ENCODE measurements at places on chromosomes 11 and 22. TPM values are rescaled to one million over a fixed set of nuclear protein-coding genes. Genes with fewer than 3 reads are reported as not detected.

UBQLNL gene
- total RNA-seq = 0.33 TPM

DNA sequence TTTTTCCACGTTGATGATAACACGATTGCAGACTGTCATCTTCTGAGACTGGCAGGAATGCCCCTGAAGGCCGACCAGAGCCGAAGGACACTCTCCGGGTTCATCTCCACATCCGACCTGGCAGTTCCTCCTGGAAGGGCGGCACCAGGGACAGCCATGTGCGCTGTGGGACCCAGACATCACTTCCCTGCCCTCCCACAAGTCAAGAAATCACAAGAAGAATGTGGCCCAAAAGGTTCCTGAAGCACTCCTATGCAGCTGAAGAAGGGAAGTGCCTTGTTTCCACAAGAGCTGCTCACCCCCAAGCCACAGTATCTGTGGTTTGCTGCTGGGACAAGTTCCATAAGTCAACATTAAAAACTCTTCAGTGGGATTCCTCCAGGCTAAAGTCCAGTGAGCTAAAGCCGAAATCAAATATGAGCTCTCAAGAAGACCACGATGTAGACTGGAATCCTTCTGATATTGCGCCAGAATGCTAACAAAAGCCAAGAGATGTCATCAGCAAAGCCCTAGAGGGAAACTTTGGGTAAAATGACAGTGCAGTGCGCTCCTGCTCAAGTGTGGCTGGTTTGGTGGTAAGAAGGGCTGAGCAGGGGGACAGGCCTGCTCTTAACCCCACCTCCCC lies 21.2 kb downstream of the PACSIN2 start:
- H3K27ac ChIP-seq = 0 out of 2 replicates have a peak overlapping the region, but pooled peaks have one; percentile 29
- H3K4me1 ChIP-seq = peaks cover 49% of the 10 kb centered on the region
- H3K4me3 ChIP-seq = no peak overlapping the region
- DNase-seq = no peak
- peaks cover 9% of the 10 kb centered on the region for H3K36me3 ChIP-seq
- no peaks in the 10 kb centered on the region for H3K27me3 ChIP-seq

USH1C gene
- total RNA-seq = not detected

DNA sequence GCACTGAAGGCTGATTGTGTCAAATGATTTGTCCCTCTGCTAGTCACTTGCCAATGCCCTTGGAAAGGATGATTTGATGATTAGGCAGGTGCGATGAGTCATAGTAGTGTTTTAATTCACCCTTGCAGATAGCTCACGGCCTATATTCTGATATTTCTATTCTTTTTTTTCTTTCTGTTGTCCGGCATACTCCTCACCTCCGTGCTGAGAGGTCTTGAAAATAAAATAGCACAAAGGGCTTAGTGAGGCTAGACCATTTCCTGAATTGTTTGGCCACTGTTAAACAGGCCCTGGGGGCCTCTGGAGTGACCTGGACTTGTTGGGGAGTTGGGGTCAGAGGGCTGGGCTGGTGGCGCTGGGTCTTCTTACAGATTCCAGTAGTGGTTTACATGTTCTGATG lies 99.8 kb downstream of the ZBTB16 start:
- H3K27ac ChIP-seq = no peak overlapping the region
- H3K36me3 ChIP-seq = no peaks in the 10 kb centered on the region
- H3K27me3 ChIP-seq = no peaks in the 10 kb centered on the region
- no peak overlapping the region for H3K4me3 ChIP-seq

RAB38 gene
- total RNA-seq = 8.4 TPM

- peak overlapping the region; percentile 8 for H3K27ac ChIP-seq
- no peaks in the 10 kb centered on the region for H3K36me3 ChIP-seq
- H3K27me3 ChIP-seq = no peaks in the 10 kb centered on the region
- peaks cover 21% of the 10 kb centered on the region for H3K4me1 ChIP-seq
Observed at GRCh38 chr11:11567936-11568650, 53.7 kb downstream of the GALNT18 start.

- DNase-seq = no peak
- no peak overlapping the region for H3K4me3 ChIP-seq
- no peaks in the 10 kb centered on the region for H3K27me3 ChIP-seq
- no peak overlapping the region for H3K27ac ChIP-seq
- H3K4me1 ChIP-seq = no peaks in the 10 kb centered on the region
Observed at GRCh38 chr11:86478348-86478747, 103.7 kb downstream of the CCDC81 start.

- H3K4me1 ChIP-seq = no peaks in the 10 kb centered on the region
- no peaks in the 10 kb centered on the region for H3K36me3 ChIP-seq
- no peak for DNase-seq
- H3K4me3 ChIP-seq = no peak overlapping the region
- H3K27ac ChIP-seq = no peak overlapping the region
Observed at GRCh38 chr11:47667135-47667534, 24.8 kb upstream of the MTCH2 start.

- no peak overlapping the region for H3K27ac ChIP-seq
- peaks cover 43% of the 10 kb centered on the region for H3K36me3 ChIP-seq
- no peaks in the 10 kb centered on the region for H3K4me1 ChIP-seq
- H3K27me3 ChIP-seq = no peaks in the 10 kb centered on the region
Observed at GRCh38 chr11:102332611-102332994, 14.4 kb upstream of the BIRC2 start.

DNA sequence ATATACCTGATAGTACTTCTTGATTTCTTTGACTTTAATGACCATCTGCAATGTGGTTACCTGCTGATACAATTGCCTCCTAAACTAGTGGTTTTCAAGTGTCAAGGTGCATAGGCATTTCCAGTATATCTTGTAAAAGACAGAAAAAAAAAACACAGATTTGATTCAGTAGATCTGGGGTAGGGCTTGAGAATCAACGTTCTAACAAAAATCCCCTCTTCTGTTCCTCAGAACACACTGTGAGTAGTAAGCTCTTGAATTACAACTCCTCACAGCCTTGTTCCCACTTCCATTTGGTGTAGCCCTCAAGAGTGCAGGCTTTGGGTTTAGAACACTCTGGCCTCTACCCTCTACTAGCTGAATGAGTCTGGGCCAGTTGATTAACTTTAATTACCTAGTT lies 78.0 kb upstream of the CTSC start:
- H3K27me3 ChIP-seq = no peaks in the 10 kb centered on the region
- no peak overlapping the region for H3K27ac ChIP-seq
- H3K4me3 ChIP-seq = no peak overlapping the region

DEPDC7 gene
- 0.58 TPM for total RNA-seq

- H3K4me3 ChIP-seq = no peak overlapping the region
- H3K27me3 ChIP-seq = no peaks in the 10 kb centered on the region
- peaks cover 5% of the 10 kb centered on the region for H3K36me3 ChIP-seq
- peaks cover 12% of the 10 kb centered on the region for H3K4me1 ChIP-seq
- no peak for DNase-seq
Observed at GRCh38 chr11:72430741-72431570, 3.4 kb downstream of the CLPB start.

GRCh38 chr22:28029201-28029948 lies 110.3 kb upstream of the PITPNB start:
- no peak for DNase-seq
- H3K27me3 ChIP-seq = no peaks in the 10 kb centered on the region
- H3K27ac ChIP-seq = no peak overlapping the region
- no peak overlapping the region for H3K4me3 ChIP-seq
- no peaks in the 10 kb centered on the region for H3K4me1 ChIP-seq
- H3K36me3 ChIP-seq = no peaks in the 10 kb centered on the region

- H3K27ac ChIP-seq = no peak overlapping the region
- H3K27me3 ChIP-seq = no peaks in the 10 kb centered on the region
Observed at GRCh38 chr11:6191742-6192141, 7.3 kb upstream of the OR52W1 start.

CELSR1 gene
- total RNA-seq = 0.74 TPM

RFPL3 gene
- total RNA-seq = not detected

DRICH1 gene
- total RNA-seq = 0.24 TPM

ZBTB44 gene
- 18.5 TPM for total RNA-seq

DNA sequence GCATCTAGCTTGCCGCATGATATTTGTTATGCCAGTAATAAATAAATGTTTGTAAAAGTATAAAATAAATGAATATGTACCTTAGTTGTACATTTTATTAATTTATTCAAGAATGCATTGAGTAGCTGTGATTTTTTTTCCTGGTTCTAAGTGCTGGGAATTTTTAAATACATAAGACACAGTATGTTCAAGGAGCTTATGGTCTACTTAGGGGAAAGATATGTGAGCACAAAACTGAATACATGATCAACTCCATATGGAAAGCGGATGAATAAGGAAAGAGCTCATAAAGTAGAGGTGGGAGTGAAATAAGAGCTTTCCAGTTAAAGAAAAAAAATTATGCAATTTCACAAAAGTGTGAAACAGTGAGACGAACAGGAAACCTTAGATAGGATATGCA lies 944.2 kb upstream of the CCDC90B start:
- no peaks in the 10 kb centered on the region for H3K27me3 ChIP-seq
- H3K27ac ChIP-seq = no peak overlapping the region
- no peak for DNase-seq
- H3K4me1 ChIP-seq = no peaks in the 10 kb centered on the region
- no peaks in the 10 kb centered on the region for H3K36me3 ChIP-seq
- no peak overlapping the region for H3K4me3 ChIP-seq

DNA sequence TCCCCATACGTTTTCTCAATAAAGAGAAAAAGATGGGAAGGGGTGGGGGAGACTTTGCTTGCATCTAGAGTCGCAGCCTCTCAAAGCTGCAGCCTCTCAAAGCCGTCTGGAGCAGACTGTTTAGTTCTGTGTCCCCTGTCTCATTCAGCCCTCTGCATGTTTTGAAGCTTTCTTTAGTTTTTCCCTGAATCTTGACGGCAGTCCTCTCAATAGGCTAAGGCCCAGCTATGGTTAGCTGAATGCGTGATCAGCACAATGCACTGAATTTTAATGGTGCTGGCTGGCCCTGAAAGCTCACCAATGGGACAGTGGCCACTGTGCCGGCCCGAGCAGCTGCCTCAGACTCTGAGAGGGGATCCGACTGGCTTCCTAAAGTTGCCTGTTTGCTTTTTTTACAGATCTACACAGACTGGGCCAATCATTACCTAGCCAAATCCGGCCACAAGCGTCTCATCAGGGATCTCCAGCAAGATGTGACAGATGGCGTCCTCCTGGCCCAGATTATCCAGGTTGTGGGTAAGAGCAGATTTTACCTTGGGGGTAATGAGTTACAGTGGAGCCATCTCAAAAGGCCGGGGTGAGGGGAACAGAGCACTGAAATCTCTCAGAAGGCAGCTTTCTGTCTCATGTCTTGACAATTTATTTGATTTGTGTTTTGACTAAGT lies 119.6 kb downstream of the NAV2 start:
- no peak for DNase-seq
- no peaks in the 10 kb centered on the region for H3K27me3 ChIP-seq
- no peaks in the 10 kb centered on the region for H3K36me3 ChIP-seq
- no peak overlapping the region for H3K27ac ChIP-seq
- H3K4me1 ChIP-seq = peaks cover 7% of the 10 kb centered on the region
- no peak overlapping the region for H3K4me3 ChIP-seq

KCNJ1 gene
- not detected for total RNA-seq

- DNase-seq = no peak
- H3K27ac ChIP-seq = no peak overlapping the region
- no peaks in the 10 kb centered on the region for H3K4me1 ChIP-seq
- no peaks in the 10 kb centered on the region for H3K27me3 ChIP-seq
- H3K4me3 ChIP-seq = no peak overlapping the region
- no peaks in the 10 kb centered on the region for H3K36me3 ChIP-seq
Observed at GRCh38 chr11:85941380-85941973, 86.3 kb downstream of the CCDC83 start.

RAC2 gene
- total RNA-seq = 386 TPM

CARD18 gene
- total RNA-seq = not detected

DNA sequence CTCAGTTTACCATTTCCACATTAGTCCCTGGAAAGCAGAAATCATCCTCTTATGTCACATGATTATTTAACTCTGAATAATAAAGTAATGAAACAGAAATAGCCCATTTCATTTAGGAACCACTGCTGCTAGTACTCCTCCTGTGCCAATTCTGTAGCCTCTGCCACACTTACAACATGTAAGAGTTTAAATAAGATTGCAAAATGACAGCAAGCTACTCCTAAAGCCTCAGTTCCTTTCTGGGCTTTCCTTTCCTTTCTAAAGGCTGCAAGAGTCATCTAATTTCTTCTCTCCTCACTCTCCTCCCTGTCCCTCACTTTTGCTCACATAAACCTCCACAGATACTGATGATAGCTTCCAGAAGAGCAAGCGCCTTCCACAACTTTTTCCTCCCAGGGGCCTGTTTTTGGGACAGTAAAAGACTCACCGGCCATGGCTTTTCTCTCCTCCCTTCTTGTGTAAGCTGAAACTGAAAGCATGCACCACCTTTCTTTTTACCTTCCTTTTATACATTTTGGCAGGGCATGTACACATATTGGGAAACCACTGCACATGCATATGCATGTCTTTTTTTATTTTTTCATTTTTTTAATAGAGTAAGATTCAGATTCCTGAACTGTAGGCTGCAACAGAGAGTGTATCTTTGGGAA lies 38.5 kb downstream of the CARD18 start:
- no peaks in the 10 kb centered on the region for H3K36me3 ChIP-seq
- H3K27me3 ChIP-seq = no peaks in the 10 kb centered on the region
- H3K4me3 ChIP-seq = no peak overlapping the region
- no peak overlapping the region for H3K27ac ChIP-seq
- H3K4me1 ChIP-seq = no peaks in the 10 kb centered on the region
- DNase-seq = no peak

GRCh38 chr22:45948081-45948648 lies 28.8 kb downstream of the WNT7B start:
- DNase-seq = no peak
- no peaks in the 10 kb centered on the region for H3K36me3 ChIP-seq
- H3K4me1 ChIP-seq = no peaks in the 10 kb centered on the region
- H3K27ac ChIP-seq = no peak overlapping the region

FZD4 gene
- total RNA-seq = 0.13 TPM

DNA sequence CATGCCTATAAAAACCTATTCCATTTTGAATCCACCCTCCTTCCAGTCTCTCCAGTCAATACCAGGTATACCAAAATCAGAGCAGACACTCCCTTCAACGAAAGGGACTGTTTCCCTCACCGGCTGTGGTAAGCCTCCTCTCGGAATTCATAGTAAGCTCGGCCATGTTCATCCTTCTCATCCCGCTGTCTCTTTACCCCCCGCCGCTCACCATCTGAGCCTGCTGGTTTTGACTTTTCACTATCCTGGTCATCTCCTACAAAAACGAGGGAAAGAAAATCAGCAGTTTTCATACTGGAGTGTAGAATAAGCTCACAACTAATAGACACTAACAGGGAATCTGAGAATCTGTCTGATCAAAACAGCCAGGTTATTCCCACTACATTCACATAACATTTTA lies 3.1 kb downstream of the HNRNPUL2 start:
- no peak for DNase-seq
- peak overlapping the region; percentile 100 for H3K4me3 ChIP-seq
- peaks cover 14% of the 10 kb centered on the region for H3K36me3 ChIP-seq

- H3K27ac ChIP-seq = no peak overlapping the region
- H3K27me3 ChIP-seq = no peaks in the 10 kb centered on the region
- H3K4me3 ChIP-seq = peak overlapping the region; percentile 80
- no peak for DNase-seq
- H3K4me1 ChIP-seq = peaks cover 27% of the 10 kb centered on the region
Observed at GRCh38 chr11:76236092-76236999, 30.0 kb upstream of the WNT11 start.

GRCh38 chr11:61778920-61779650 lies 13.3 kb downstream of the TMEM258 start:
- no peaks in the 10 kb centered on the region for H3K27me3 ChIP-seq
- H3K36me3 ChIP-seq = no peaks in the 10 kb centered on the region
- DNase-seq = no peak

- H3K36me3 ChIP-seq = no peaks in the 10 kb centered on the region
- DNase-seq = no peak
- peaks cover 22% of the 10 kb centered on the region for H3K4me1 ChIP-seq
- H3K4me3 ChIP-seq = no peak overlapping the region
- no peak overlapping the region for H3K27ac ChIP-seq
Observed at GRCh38 chr11:35103366-35104208, 35.4 kb upstream of the CD44 start.

Data from GM12878 (cell line).